ENCODE measurements at places on chromosomes 3 and 15.

DNA sequence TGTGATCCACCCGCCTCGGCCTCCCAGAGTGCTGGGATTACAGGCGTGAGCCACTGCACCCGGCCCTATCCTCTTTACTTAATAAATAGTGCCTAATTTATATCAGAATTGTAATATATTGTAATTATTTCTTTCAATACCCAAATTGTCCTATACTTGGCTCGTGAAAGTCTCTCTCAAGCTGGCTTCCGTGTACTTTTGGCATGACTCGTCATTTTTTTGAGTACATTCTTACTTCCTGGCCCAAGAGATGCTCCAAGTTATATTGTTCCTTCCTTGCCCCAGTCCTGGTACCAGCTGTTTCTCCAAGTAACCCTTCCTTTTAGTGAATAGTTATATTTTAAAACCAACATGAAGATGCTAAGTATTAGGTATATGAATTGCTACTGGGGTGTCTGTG lies 366.7 kb downstream of the LSAMP start:
- no peak overlapping the region for H3K4me3 ChIP-seq
- no peaks in the 10 kb centered on the region for H3K4me1 ChIP-seq
- DNase-seq, result no peak

GRCh38 chr3:13537909-13538296 lies 11.0 kb upstream of the FBLN2 start:
- DNase-seq, result no peak
- H3K27me3 ChIP-seq, result peaks cover 22% of the 10 kb centered on the region
- H3K27ac ChIP-seq, result no peak overlapping the region
- H3K4me3 ChIP-seq, result no peak overlapping the region
- no peaks in the 10 kb centered on the region for H3K36me3 ChIP-seq

DNA sequence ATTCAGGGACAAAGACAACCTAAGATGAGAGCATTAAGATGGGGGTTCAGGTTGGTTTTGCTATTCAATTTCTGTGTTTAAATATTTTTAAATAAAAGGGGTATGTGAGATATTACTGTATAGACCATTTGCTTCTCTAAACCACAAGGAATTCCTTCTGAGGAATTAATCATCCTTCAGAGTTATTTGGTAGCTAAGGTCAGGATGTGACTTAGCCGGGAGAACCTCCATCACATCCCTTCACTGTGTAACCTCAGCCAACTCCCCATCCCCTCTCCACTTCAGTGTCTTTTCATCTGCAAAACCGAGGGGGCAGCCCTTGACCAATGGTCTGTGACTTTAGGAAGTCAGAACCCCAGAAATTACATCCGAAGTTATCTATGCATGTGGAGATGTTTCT lies 48.7 kb upstream of the SKOR1 start:
- no peak for DNase-seq
- H3K27ac ChIP-seq, result no peak overlapping the region
- H3K4me1 ChIP-seq, result peaks cover 10% of the 10 kb centered on the region
- no peaks in the 10 kb centered on the region for H3K36me3 ChIP-seq

- no peaks in the 10 kb centered on the region for H3K4me1 ChIP-seq
- no peaks in the 10 kb centered on the region for H3K27me3 ChIP-seq
- H3K36me3 ChIP-seq, result no peaks in the 10 kb centered on the region
- DNase-seq, result no peak
- no peak overlapping the region for H3K4me3 ChIP-seq
These were observed 54.2 kb downstream of the FBXL2 start for GRCh38 chr3:33331414-33331813.

GRCh38 chr15:67180514-67181191 lies 73.8 kb downstream of the AAGAB start:
- H3K27me3 ChIP-seq, result no peaks in the 10 kb centered on the region
- peaks cover 7% of the 10 kb centered on the region for H3K4me1 ChIP-seq
- H3K27ac ChIP-seq, result no peak overlapping the region
- no peak for DNase-seq
- no peak overlapping the region for H3K4me3 ChIP-seq

DNA sequence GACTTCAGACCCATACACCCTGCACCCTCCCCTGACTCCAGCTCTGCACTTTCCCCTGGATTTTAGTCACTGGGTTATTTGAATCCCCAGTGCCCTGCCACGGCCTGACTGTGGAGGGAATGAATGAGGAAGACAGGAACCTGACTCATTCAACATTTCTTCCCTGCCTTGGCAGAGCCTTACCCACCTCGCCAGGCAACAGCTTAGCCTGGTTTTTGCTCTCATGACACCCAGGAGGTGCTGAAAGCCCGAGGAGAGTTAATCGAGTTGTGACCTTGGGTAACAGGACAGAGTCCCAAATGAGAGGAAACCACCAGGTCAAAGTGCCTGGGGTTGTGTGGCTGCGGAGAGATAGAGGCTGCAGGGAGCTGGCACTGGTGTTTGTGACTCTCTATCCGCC lies 128.3 kb downstream of the SMAD6 start:
- no peak overlapping the region for H3K27ac ChIP-seq
- peaks cover 32% of the 10 kb centered on the region for H3K4me1 ChIP-seq
- no peak overlapping the region for H3K4me3 ChIP-seq

DNA sequence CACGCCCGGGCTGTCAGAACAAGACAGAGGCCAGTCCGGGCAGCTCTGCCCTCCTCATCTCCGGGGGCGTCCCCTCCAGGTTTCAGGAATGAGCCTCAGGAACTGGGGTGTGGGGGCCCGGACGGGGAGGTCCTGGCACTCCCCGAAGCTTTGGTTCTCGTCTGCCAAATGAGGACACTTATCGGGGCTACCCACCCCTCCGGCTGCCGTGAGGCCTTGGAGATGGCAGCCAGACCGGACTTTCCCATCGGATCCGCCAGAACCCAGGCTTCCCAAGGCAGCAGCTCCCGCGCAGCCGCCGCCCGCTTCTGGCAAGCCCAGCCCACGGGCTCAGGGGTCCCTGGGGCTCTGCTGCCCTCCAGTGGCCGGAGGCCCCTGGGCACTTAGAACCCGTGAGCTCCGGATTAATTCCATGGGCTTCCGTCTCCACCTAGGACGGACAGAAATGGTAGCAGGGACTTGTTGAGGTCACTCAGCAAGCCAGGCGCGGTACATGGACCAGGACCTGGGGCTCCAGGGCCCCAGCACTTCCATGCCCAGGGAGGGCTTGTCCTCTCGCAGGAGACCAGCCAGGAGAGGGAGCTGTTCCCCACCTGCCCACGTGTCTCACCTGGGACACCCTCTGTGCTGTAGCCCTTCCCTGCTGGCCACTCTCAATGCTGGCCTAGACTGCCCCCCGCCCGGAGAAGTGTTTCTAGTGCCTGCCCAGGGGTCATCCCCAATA lies 89.4 kb downstream of the LINGO1 start:
- peaks cover 39% of the 10 kb centered on the region for H3K4me1 ChIP-seq
- H3K27ac ChIP-seq, result peak overlapping the region; percentile 67
- no peaks in the 10 kb centered on the region for H3K27me3 ChIP-seq
- H3K36me3 ChIP-seq, result no peaks in the 10 kb centered on the region
- peak overlapping the region; percentile 57 for H3K4me3 ChIP-seq

DNA sequence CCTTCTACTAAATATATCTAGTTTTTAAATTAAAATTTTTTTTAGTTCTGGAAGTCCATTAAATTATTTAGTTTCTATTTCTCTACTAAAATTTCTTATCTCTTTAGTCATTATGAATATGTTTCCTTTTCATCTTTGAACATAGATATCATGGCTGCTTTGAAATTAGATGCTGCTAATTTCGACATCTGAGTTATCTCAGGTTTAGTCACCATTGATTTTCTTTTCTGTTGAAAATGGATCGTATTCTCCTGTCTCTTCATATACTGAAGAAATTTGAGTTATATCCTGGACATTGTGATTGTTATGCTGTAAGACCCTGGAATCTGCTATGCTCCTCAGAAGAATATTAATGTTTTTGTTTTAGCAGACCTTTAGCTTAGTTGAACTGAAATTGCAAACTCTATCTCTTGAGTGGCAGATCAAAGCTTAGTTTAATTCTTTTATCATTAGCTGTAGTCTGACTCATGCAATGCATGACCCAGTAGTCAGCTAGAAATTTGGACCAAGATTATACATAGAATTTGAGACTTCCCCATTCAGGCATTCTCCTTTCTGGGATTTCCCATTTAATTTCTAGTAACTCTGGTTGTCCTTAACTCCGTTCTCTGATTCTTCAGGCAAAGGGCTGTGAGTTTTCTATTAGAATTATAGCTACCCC lies 439.8 kb upstream of the IL12A start:
- H3K27ac ChIP-seq, result no peak overlapping the region
- H3K36me3 ChIP-seq, result no peaks in the 10 kb centered on the region
- DNase-seq, result no peak
- no peaks in the 10 kb centered on the region for H3K27me3 ChIP-seq

DNA sequence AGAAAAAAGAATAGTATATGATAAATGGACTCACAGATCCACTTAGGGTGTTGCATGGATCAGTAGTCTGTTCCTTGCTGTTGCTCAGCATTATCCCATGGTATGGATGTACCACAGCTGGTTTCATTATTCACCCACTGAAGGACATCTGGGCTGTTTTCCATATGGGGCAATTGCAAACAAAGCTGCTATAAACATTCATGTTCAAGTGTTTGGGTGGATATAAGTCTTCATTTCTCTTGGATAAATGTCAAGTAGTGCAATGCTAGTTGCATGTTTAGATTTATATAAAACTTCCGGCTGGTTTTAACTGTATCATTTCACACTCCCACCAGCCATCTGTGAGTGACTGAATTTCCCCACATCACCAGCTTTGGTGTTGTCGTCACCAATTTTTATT lies 137.7 kb downstream of the ASB7 start:
- H3K36me3 ChIP-seq, result no peaks in the 10 kb centered on the region
- H3K4me1 ChIP-seq, result no peaks in the 10 kb centered on the region
- H3K4me3 ChIP-seq, result no peak overlapping the region
- DNase-seq, result no peak
- no peak overlapping the region for H3K27ac ChIP-seq

GRCh38 chr3:14606669-14607339 lies 44.8 kb upstream of the CCDC174 start:
- no peaks in the 10 kb centered on the region for H3K4me1 ChIP-seq
- H3K36me3 ChIP-seq, result no peaks in the 10 kb centered on the region
- H3K27ac ChIP-seq, result no peak overlapping the region
- no peak for DNase-seq

- H3K4me1 ChIP-seq, result no peaks in the 10 kb centered on the region
- DNase-seq, result no peak
- no peak overlapping the region for H3K27ac ChIP-seq
- no peak overlapping the region for H3K4me3 ChIP-seq
- H3K27me3 ChIP-seq, result no peaks in the 10 kb centered on the region
- H3K36me3 ChIP-seq, result no peaks in the 10 kb centered on the region
These were observed 34.1 kb downstream of the EPHB3 start for GRCh38 chr3:184595726-184596125.

- no peak overlapping the region for H3K27ac ChIP-seq
- no peak overlapping the region for H3K4me3 ChIP-seq
- no peak for DNase-seq
These were observed 615.7 kb downstream of the TBL1XR1 start for GRCh38 chr3:176581589-176581988.

- DNase-seq, result no peak
- H3K27me3 ChIP-seq, result no peaks in the 10 kb centered on the region
- H3K36me3 ChIP-seq, result peaks cover 13% of the 10 kb centered on the region
These were observed 51.0 kb downstream of the RLBP1 start for GRCh38 chr15:89170364-89170763.

DNA sequence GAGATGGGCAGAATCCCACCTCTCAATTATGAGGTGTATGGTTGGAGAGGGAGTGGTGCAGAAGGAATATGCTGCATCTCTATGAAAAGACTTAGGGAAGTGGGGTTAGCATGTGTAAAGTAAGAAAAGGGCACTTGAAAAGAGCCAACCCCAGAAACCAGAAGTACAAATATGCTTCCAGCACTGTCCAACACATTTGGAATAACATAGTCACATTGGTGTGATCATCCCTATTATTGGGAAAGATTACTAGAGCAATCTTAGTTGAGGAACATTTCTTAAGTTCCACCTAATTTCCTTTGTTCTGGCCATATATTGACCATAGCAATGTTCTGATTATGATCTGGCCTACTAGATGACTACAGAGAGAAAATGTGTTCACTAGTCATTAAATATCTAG lies 34.3 kb downstream of the HMG20A start:
- H3K27ac ChIP-seq, result no peak overlapping the region
- DNase-seq, result no peak
- no peaks in the 10 kb centered on the region for H3K27me3 ChIP-seq

- H3K27me3 ChIP-seq, result no peaks in the 10 kb centered on the region
These were observed 54.0 kb downstream of the CHCHD6 start for GRCh38 chr3:126758026-126758425.

- no peak overlapping the region for H3K4me3 ChIP-seq
- no peaks in the 10 kb centered on the region for H3K4me1 ChIP-seq
- no peaks in the 10 kb centered on the region for H3K27me3 ChIP-seq
- H3K36me3 ChIP-seq, result no peaks in the 10 kb centered on the region
- no peak for DNase-seq
- no peak overlapping the region for H3K27ac ChIP-seq
These were observed 54.7 kb downstream of the CTDSPL2 start for GRCh38 chr15:44482090-44482489.

DNA sequence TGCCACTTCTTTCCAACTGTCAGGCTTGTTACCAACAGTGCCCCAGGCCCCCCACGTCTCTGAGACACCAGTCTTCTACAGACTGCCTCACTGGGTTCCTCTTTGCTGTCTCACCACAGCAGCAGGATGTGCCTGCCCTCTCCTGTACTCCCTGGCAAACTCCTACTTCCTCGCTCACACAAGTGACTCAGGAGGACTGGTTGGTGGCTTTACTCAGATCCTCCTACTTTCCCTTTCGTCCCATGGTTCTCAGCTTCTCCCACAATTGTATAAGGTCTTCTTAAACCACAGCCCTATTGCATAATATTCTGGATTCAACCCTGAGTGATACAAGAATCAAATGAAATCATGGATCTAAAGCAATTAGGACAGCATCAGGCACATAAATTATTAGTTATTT lies 246.6 kb upstream of the PROK2 start:
- H3K4me3 ChIP-seq, result no peak overlapping the region
- no peak overlapping the region for H3K27ac ChIP-seq
- H3K4me1 ChIP-seq, result peaks cover 10% of the 10 kb centered on the region
- no peak for DNase-seq
- H3K27me3 ChIP-seq, result no peaks in the 10 kb centered on the region
- H3K36me3 ChIP-seq, result no peaks in the 10 kb centered on the region

- no peak overlapping the region for H3K4me3 ChIP-seq
- H3K4me1 ChIP-seq, result no peaks in the 10 kb centered on the region
- H3K27ac ChIP-seq, result no peak overlapping the region
- H3K27me3 ChIP-seq, result no peaks in the 10 kb centered on the region
These were observed 9.8 kb downstream of the PLA2G4E start for GRCh38 chr15:42011074-42011473.

- no peak for DNase-seq
- H3K4me3 ChIP-seq, result no peak overlapping the region
- H3K27me3 ChIP-seq, result no peaks in the 10 kb centered on the region
- no peaks in the 10 kb centered on the region for H3K36me3 ChIP-seq
- no peak overlapping the region for H3K27ac ChIP-seq
These were observed 197.6 kb upstream of the ZPLD1 start for GRCh38 chr3:102237181-102237580.

- H3K4me1 ChIP-seq, result no peaks in the 10 kb centered on the region
- no peaks in the 10 kb centered on the region for H3K27me3 ChIP-seq
- H3K4me3 ChIP-seq, result no peak overlapping the region
- no peak for DNase-seq
These were observed 189.7 kb downstream of the PDZRN3 start for GRCh38 chr3:73435055-73435454.

Measured in B cell (primary cell).